ENCODE measurements at places on chromosomes 3 and 15.

GRCh38 chr15:63948971-63949370 lies 97.3 kb downstream of the DAPK2 start:
- no peak for DNase-seq

- no peak for DNase-seq
Measured at GRCh38 chr3:142278451-142278850, 53.1 kb upstream of the GK5 start.

DNA sequence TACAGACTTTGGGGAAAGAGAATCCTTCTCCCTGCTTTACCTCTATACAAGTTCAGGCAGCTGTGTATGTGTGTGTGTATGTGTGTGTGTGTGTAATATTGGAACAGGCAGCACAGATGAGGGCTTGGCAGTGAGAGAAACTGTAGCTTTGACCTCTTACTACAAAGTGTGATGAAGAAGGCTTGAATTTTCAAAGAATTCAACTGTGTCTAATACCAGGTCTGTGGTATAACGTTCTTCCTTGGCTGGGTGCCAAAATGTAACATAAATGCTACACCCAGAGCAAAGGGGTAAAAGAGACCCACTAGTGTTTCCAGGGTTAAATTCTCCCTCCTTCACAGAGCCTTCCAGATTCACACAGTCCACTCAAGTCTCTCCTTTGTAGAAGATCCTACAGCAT lies 51.1 kb downstream of the CHST2 start:
- peak; percentile 12 for DNase-seq

GRCh38 chr3:112346491-112347122 lies 13.7 kb downstream of the CD200 start:
- DNase-seq, result no peak

DNA sequence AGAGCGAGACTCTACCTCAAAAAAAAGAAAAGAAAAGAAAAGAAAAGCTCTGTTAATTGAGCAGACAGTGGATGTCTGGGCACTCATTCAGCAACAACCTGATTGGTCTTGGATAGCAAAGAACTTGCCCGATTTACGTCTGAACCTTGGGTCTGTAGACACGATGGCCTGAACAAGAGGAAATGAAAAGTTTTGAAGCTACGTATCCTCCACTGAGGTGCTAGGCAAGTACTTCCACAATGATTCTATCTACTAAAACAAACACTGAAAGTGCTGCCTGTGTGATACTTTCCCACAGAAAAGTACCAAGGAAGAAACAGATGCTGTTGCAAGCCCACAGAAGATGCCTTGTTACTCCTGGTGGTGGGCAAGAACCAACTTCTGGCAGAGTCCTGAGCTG lies 21.8 kb upstream of the MUSTN1 start:
- DNase-seq, result no peak

GRCh38 chr3:67790043-67790442 lies 135.6 kb upstream of the SUCLG2 start:
- DNase-seq, result no peak

GRCh38 chr3:187212705-187213104 lies 15.4 kb downstream of the RTP1 start:
- DNase-seq, result no peak

- DNase-seq, result no peak
Measured at GRCh38 chr3:42101481-42101880, 10.3 kb downstream of the TRAK1 start.

DNA sequence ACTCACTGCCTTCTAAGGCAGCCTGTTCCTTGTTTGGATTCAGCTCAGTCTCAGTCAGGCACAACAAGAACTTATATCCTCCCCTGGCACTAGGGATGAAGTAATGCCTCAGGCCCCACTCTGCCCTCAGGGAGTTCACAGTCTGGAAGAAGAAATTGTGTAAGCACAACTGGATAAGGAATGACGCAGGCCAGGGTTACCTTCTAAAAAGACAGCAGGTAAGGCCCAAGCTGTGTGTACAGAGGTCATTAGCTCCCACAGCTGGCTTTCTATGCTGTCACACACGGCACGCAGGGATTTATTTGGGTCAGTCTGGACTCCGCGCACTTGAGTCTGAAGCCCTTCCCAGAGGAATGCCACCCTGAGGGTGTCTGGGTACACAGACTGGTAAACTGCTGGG lies 82.9 kb downstream of the IQSEC1 start:
- DNase-seq, result no peak

DNA sequence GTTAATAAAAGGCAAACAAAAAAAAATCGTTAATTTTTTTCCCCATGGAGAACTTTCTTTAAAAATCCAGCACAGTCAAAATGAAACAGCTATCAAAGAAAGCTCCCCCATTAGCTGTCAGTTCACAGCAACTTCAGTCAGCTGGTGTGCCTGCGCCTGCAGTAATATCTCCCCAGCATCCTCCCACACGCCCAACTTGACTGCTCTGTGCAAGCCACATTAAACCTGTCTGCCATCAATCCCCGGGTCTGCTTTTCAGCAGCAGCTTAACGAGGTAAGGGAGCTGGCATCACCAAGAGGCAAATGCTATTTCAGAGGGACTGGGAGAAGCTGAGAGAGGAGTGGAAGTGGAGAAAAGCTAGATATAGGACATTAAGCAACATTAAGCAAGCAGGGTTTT lies 337.5 kb downstream of the GAP43 start:
- peak; percentile 25 for DNase-seq

- no peak for DNase-seq
Measured at GRCh38 chr3:61414456-61414855, 146.9 kb upstream of the PTPRG start.

GRCh38 chr15:31049682-31050615 lies 51.6 kb downstream of the TRPM1 start:
- DNase-seq, result no peak

DNA sequence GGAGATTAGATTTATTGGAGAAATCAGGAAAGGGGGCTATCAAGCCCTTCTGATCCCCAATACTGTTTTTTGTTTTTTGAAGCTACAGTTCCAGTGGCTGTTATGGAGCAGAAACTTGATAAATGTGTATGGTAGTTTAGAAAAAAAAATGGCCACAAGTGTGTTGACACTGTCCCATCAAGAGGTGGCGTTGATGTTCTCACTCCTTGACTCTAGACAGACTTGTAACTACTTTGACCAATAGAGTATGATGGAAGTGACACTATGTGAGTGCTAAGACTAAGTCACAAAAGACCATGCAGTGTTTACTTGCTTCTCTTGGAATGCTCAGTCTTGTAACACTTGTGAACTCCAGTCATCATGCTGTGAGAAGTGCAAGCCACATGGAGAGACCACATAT lies 356.7 kb downstream of the PDCD6IP start:
- DNase-seq, result no peak

GRCh38 chr15:66018488-66018797 lies 149.2 kb downstream of the RAB11A start:
- DNase-seq, result no peak

GRCh38 chr3:69499899-69500421 lies 114.1 kb upstream of the FRMD4B start:
- no peak for DNase-seq

- no peak for DNase-seq
Measured at GRCh38 chr15:47917881-47918280, 200.6 kb downstream of the SEMA6D start.

DNA sequence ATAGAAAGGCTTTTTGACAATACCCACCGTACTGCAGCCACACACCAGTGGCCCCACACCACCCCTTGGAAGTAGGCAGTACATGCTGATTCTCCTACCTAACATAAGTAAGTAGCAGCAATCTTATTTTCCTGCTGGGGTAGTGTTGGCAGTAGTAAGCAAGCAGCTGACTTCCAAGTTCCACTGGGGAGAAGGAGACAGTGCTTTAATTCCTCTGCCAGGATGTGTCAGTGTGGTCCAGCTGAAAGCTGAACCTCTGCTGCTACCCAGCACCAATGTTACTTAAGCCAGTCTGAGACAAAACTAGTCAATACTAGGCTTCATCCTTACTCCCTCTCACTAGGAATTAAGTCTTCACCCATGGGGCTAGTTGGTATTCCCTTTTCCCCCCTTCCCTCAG lies 74.7 kb downstream of the DZIP3 start:
- DNase-seq, result no peak

DNA sequence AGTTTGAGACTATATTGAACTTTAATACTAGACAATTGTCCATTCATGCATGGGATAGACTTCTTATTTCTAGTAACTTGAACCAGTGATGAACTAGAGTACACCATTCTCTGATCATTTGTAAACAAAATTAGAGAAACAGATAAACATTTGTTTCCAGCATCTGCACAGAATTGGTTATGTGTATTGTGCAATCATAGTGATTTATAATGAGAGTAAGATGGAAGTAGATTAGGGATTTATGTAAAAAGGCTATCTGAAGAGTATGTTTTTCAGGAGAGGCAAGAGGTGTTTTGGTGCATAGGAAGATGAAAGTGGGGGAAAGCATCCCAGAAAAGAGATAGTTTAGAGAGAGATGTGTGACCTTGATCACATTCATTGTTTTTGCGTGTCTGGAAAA lies 695.0 kb downstream of the SQOR start:
- no peak for DNase-seq

DNA sequence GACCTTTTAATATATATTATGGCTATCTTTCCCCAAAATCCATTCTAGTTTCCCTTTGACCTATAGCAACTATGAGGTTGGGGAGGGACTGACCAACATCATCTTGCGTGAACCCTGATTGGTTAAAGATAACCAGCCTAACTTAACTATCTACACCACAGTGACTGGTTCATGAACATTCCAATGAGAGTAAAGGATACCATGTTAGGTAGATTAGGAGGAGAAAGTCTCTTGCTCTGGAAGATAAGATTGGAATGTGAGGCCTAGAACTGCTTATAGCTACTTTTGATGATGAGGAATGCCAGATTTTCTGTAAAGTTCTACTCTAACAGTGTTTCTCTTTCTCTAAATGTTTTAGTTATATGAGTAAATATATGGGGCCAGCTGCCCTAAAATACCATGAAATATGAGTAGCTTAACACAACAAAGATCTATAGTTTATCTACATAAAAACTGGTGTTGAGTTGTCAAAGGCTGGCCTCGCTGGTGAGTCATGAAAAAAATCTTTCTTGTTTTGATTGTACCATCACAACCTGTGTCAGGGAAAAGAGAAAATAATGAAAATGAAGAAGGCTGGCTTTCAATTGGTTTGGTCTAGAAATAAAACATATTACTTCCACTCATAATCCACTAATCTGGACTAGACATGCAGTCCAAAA lies 481.4 kb downstream of the NSUN3 start:
- no peak for DNase-seq

DNA sequence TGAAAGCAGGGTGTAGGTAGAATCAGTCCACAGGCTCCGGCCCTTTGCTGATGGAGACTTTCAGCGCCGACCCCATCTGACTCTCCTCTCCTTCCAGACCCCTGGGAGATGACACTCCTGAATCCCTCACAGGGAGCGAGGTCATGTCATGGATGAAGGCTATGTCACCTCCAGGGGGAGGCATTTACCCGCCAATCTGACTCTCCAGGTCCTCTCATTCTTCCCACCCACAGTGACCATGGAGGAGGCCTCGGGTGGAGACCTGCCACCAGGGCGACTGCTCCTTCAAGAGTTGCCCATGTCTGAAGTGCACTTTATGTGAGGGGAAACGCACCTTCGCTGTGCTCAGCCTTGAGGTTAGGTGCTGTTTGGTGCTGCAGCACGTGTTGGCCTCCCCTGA lies 112.7 kb downstream of the KLF13 start:
- DNase-seq, result no peak

DNA sequence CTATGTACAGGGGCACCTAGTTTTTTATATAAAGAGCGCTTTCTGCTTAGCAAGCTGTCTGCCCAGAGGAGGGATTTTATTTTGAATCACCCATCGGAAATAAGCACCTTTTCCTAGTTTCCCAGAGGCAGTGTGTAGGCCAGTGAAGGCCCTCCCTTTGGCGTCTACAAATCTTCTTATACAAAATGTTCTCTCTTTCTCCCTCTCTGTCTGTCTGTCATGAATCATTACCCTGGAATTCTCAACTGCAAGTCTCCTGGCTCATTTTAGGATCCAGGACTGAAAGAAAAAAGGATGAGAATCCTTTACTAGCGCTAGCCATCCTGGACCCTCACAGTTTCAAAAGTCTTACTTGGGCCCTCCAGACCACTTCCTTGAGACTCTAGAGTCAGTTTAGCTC lies 728.1 kb downstream of the OTOL1 start:
- no peak for DNase-seq

Data from right kidney (tissue), 9 donors.